NCI-H1930 (cell line): ENCODE measurements at places on chromosomes 4 and X.
A peak's percentile ranks its signal among the peaks of the same experiment; 100 is the strongest.

DNA sequence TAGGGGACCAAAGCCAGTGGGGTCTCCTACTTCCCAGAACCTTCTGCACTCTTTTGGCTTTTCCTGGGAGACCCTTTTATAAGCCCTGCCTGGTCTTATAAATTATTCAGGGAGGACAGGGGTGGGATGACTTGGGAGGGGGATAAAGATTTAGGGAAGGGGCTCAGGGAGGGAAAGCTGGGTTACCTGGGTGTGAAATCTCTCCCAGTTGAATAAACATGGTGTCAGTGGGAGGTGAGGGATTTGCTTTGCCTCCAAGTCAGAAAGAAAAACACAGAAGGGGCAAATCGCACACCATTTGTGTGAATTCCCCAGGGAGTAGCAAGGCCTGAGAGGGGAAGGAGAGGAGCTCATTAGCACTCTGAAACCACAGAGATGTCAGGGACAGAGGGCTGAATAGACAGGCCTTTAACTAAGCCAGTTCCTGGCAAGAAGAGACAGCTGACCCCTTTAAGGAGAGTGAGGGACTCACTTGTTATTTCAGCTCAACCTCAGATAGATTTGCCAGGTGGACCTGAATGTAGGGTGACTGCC, at the start of gene RIPPLY1:
TSS of gene RIPPLY1 (minus strand) at position 51 of the 534 bp plus-strand sequence. CDS start 54 bp downstream, outside the sequence.
- DNase-seq = no peak

GRCh38 chr4:8297141-8297601, 27.6 kb downstream of the HTRA3 start:
- no peak for DNase-seq

DNA sequence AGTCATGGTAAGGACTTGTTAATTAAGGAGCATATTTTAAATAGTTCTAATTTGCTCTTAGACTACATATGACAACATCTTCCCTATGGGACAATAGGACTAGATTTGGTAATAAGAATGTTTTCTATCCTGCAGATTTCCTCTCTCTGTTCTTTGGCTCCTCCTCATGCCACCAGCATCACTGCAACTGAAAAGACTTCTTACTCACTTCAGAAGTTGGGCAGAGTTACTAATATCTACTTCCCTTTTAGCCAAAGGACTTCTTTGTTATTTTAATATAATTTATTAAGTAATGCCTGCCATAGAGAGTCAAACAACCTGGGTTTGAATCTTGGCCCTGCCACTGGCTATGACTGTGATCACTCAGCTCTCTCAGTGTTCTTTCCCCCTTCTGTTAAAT, 16.4 kb downstream of the MMAA start:
- DNase-seq = no peak

- no peak for DNase-seq
These were observed 265.4 kb upstream of the SLC7A11 start for GRCh38 chr4:138507522-138507921.

- no peak for DNase-seq
These were observed 45.9 kb upstream of the NUDT6 start for GRCh38 chr4:122968227-122968812.

GRCh38 chr4:6845027-6845426, 62.5 kb downstream of the KIAA0232 start:
- no peak for DNase-seq

DNA sequence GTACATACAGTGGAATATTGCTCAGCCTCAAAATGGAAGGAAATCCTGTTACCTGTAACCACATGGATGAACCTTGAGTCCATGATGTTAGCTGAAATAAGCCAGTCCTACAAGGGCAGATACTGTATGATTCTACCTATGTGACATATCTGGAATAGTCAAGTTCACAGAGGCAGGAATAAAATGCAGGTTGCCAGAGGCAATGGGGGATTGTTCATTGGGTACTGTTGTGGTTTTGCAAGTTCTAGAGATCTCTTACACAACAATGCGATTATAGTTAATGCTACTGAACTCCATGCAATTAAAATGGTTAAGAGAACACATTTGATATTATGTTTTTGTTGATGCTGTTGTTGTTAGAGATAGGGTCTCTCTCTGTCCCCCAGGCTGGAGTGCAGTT, 74.6 kb downstream of the SHROOM2 start:
- no peak for DNase-seq

DNA sequence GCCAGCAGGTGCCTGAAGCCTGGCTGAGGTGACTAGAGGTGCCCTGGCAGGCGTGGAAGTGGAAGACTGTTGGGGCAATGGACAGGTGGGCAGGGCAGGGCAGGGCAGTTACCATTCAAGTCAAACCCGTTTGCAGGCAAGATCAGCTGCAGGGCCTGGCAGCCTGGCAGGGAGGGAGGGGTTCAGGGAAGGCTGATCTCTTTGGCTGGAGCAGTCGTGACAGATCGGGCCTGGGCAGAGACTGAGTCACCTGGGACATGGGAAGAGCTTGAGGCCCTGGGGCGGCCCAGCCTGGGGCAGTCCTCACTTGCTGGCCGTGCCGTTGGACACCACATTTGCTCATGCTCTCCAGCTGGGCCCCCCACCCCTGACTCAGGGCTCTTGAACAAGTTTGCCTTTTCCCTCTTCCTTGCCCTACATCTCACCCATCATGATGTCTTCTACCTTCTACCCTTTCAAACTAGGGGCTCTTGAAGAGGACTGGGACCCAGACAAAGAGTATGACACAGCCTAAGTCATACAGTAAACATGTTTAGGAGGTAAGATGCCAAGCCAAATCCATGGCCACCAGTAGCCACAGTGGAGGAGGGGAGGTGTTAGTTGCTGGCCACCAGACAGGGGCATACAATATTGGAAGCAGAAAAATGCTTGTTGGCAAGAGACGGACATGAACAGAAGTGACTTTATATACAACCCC, 2.0 kb upstream of the ZNF185 start:
- DNase-seq = no peak

GRCh38 chr4:37320513-37321235, 76.1 kb downstream of the NWD2 start:
- no peak for DNase-seq

- DNase-seq = no peak
These were observed 35.8 kb downstream of the GRIA3 start for GRCh38 chrX:123219916-123220315.

DNA sequence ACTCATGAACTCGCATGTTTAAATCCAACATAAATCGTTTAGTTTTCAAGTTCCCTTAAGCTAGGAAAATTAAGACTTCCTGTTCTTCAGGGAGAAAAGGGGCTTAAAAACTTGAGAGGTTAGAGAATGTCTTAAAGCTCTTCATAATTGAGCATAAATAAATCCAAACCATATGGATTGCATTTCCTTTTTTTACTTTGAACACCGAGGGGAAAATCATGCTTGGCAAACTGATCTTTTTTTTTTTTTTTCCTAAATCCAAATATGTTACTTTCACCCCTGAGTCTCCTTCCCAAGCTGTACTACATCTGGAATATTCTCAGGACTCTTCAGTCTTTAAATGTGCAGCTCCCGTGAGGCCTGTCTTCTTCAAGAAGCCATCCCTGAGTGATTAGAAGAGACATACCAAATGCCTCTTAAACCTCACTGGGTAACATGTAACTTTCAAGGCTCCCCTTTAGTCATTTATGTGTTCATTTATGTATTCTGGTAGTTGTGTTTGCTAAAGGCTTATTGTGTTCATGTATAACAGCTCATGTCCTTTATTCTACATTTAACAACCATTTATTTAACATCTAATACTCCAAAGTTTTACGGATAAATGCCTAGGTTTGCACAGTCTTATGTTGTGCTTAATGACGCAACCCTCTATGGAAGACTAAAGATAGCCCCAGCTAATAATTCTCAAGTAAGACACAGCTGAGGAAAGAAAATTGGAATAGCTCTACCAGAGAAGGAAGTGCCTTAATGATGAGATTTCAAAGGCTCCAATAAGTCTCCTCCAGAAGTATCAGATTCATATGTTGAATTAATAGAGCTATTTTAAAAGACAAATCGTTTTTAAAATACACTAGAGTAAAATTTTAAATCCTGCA, 107.0 kb downstream of the AGTR2 start:
- no peak for DNase-seq

GRCh38 chr4:70874268-70875156, 27.7 kb upstream of the MOB1B start:
- DNase-seq = no peak

DNA sequence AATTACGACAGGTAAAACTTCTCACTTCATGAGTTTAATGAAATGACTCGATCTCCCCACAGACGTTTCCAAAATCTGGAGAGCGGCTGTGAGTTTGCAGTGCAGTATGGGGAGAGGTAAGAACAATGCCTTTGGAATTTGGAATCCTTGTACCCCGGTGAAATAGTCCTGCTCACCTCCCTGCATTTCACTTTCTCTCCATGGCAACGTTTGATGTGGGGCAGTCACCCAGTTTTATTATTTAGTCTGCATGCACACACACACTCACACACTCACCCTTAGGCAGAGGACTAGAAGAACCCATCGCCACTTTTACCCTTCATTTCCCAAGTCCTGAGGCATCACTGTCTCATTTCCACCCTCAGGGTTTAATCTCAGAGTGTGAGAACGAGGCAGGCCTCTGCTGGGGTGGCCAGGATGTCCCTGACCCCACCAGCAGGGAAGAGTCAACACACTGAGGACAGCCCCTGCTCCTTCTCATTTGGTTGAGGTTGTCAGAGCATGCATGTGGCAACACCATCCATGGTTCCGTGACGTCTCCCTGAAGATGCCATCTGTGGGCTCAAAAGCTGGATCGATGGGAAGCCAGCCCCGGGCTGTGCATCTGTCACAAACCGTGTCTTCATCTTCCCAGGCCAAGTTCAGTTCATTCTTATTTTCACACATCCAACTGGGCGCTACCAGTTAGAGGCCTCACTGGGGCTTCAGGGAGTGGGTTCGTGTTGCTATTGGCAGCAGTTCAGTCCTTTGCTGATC, 119.8 kb upstream of the TRIM2 start:
- no peak for DNase-seq

DNA sequence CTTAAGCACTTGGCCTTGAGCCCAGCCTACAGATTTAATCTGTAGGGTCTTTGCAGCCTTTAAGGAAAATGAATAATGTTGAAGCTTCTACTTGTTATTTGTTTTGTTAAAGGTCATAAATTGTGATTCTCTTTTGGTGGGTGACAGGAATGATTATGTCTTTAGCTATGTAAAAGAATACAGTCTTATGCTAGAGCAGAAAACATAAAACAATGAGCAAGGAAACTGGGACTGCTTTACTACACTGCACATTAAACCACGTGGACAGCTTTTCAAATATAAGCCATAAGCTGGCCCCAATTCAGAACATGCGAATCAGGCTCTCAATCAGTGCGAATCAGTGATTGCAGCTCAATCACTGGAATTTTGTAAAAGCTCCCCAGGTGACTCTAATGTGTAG, 40.9 kb upstream of the TBC1D19 start:
- no peak for DNase-seq

GRCh38 chr4:53959343-53960120, 104.9 kb downstream of the CHIC2 start:
- no peak for DNase-seq

DNA sequence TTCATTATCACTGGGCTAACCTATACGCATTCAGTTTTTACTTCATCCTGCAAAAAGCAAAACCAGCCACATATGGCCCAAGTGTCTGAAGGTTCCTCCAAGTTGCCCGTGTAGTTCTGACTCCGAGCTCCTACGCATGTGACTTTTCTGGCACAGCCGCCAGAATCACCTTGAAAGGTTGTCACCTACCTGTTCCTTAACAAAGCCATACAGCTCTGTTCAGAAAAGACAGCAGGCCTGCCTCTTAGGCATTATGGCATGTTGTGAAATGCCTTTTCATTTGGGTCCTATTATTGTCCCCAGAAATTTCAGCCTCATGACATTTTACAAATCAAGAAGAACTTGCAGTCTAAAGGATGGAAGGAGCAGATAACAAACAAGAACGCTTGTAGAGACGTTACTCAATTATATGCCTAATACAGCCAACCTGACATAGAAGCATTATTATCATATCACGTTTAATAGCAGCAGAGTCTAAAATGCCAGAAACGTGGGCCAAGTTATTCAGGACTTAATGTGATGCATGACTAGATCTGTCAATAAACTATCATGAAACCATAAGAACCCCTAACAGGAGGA, 118.5 kb downstream of the RBM47 start:
- no peak for DNase-seq

DNA sequence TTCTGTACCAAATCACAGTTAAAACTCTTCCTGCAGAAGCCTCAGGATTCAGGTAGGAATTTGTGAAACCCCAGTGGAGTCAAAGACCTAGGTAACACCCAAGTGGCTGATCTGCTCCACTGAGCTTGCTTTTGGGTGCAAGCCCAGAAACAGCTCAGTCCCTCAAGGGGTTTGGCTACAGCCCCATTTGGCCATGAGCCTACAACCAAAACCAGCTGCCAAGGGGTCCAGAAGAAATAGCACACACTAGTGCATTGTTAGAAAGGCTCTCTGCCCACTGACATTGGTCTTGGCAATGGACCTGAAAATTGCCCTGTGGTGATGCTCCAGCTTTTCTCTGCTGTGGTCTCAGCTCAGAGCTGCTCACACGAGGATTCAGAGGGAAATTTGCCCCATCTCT, 577.4 kb upstream of the INTU start:
- no peak for DNase-seq

DNA sequence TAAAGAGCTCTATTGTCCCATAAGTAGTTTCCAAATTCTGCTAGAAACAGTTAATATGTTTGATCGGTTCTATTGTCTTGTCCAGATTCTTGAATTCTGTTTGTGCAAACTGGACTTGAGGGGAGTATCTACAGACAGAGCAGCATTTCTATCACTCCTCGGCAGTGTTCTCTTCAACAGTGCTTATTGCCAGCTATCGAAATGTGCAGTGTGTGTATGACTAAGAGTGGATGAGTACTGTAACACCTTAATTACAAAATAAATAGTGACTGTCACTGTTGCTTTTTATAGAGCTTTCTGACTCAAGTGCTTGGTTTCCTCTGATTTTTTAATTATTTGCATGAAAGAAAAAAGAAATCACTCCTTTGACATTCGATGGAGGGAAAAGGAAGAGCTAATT, 274.6 kb downstream of the RPA4 start:
- no peak for DNase-seq

- DNase-seq = no peak
These were observed 208.2 kb downstream of the FAT4 start for GRCh38 chr4:125522992-125523391.

DNA sequence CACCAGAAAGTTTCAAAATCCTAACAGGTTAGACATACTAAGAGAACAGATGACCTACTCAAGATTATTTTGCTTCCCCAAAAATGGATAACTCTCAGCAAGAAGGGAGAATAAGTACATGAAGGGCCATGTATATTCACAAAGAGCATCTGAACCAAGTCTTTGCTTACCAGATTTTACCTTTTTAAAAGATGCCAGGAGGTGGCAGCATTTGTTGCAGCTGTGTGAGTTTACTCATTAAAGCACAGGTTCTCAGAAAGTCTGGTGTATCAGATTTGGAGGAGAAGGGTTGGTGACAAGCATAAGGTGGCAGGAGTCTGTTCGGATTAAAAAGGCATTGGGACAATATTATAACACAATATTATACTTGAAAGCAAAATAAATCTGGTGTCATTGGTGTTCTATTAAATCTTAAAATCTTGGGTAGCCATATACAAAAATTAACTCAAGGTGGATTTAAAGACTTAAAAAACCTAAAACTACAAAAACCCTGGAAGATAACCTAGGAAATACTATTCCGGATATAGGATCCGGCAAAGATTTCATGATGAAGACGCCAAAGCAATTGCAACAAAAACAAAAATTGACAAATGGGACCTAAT, 51.3 kb upstream of the NFKB1 start:
- DNase-seq = peak; percentile 62
